Stimulated activated CD4-positive, alpha-beta T cell treated with anti-CD3 and anti-CD28 coated beads, Interleukin-12 subunit alpha, Interleukin-12 subunit beta, amount 100 ng/mL, for 48 hours (primary cell): ENCODE measurements at places on chromosomes 12 and 14.

DNA sequence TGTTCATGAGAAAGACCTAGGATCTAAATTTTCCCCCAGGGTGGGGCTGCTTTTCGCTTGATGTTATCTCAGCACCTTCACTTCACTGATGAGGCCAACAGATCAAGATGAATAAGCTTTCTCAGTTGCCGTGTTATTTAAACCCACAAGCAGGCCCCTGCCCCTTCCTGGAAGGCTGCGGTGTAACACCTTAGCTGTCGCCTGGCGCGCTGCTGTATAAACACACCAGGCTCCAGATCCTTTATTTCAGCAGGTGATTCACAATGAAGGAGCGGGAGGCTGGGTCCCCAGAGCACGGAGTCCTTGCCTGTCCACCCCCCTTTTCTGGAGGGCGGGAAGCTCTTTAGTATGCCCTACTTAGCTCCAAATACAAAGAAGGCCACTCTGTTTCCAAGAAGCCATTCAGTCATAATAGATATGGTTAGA is 515.4 kb downstream of the FUT8 start:
- DNase-seq, result peak; percentile 80

DNA sequence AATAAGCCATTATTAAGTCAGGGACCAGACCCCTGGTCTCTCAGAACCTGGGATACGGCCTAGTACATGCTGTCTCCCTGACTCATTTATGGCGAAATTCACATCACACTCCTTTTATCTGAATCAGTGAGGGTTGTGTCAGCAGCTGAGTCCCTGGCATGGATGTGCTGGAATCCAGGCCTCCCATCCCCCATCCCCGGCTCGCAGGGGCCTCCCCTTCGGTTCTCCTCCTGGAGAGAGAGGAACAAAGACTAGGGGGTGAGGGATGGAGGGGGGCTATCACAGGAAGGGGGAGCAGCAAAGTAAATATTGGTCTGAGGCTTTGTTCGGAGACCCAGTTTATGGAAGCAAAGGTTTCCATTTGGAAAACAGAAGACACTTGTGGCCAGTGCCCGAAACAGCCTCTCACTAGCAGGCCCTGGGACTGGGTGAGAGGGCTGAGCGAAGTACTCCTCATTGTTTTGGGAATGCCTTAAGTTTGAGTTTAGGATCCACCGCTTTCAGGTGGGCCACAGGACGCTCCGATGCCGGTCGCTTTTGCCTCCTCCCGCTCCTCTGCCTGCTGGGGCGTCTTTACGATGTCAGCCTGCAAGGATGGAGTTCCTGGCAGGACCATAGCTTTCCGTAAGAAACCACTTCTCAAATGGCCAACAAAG is 145.0 kb downstream of the PRKCH start:
- DNase-seq, result no peak

GRCh38 chr14:105058521-105059034 is 6.7 kb downstream of the GPR132 start:
- no peak for DNase-seq

- DNase-seq, result no peak
These were observed 1.7 kb downstream of the ATF7IP start for GRCh38 chr12:14367040-14367661.

GRCh38 chr14:59225281-59225680 is 36.8 kb downstream of the DAAM1 start:
- DNase-seq, result no peak

GRCh38 chr14:33435911-33436689 is 497.4 kb downstream of the NPAS3 start:
- no peak for DNase-seq

DNA sequence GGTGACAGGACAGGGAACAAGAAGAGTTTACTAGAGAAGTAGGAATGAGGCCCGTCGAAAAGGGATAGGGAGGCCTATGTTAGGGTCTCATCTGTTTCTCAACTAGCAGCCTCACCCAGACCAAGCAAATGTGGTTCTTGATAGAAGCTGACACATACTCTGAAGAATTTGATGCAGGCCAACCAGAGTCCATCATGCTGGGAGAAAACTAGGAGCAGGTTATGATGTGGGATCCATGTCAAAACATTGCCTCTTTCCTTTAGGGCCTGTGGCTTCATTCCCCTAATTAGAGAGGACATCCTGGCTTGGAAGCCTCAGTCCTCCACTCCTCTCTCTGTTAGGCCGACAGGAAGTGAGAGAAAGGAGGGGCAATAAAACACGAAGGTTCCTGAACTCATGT is 122.8 kb downstream of the NTF3 start:
- DNase-seq, result no peak

DNA sequence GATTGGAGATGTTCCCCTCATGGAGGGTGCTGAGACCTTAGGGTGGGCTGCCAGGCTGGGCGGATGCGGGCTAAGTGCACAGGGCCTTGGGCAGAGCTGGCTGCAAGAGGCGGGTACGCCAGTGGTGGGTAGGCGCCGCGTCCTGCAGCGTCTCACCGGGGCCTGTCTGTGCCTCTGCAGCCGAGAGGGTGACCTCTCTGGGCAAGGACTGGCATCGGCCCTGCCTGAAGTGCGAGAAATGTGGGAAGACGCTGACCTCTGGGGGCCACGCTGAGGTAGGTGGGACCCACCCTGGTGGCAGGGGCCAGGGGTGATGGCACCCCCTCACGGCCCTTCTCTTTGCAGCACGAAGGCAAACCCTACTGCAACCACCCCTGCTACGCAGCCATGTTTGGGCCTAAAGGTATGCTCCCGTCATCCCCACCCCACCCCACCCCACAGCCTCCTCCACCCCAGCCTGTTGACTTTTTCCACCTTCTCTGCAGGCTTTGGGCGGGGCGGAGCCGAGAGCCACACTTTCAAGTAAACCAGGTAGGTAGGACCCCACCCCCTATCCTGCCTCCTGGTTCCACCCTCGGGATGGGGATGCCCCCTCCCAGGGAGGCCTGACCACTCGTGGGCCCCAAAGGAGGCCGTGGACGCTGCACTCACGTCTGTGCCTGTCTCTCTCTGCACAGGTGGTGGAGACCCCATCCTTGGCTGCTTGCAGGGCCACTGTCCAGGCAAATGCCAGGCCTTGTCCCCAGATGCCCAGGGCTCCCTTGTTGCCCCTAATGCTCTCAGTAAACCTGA is 1.5 kb downstream of the CRIP1 start:
- no peak for DNase-seq

GRCh38 chr14:77085538-77085937 is 12.5 kb upstream of the CIPC start:
- no peak for DNase-seq

DNA sequence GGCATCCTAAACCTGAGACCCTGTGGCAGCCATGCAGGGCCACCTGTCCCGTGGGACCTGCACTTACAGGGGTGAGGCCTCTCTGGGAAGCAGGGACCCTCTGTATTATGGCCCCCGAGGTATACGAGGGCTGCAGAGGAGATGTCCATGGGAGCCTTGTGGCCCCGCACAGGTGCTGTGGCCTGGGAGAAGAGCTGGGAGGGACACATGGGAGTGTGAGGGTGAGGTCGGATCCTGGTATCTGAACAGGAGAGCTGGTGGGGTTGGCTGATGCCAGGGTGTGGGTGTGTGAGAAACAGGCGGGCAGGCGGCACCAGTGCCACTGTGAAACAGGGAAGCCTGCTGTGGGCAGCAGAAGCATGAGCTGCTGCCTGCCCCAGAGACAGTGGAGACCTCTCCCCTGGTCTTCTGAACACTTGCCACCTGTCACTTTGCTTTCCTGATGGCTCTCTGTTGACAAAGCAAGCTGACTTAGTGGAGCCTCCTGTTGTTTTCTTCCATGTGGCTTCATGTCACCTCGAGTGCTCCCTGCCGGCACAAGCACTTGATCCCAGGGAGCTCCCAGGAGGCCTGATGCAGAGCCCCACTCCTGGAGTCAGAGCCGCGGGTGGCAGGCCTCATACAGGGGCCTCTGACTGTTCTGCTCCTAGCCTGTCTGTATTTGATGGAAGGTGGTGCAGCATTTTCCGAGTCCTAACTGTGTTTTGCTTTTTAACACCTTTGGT is 19.8 kb upstream of the AMN start:
- no peak for DNase-seq

GRCh38 chr12:7292300-7292699 is 11.6 kb upstream of the ACSM4 start:
- DNase-seq, result no peak

- no peak for DNase-seq
These were observed 28.5 kb downstream of the PAH start for GRCh38 chr12:102888511-102888910.

GRCh38 chr12:12537421-12537820 is 25.2 kb downstream of the DUSP16 start:
- DNase-seq, result no peak

DNA sequence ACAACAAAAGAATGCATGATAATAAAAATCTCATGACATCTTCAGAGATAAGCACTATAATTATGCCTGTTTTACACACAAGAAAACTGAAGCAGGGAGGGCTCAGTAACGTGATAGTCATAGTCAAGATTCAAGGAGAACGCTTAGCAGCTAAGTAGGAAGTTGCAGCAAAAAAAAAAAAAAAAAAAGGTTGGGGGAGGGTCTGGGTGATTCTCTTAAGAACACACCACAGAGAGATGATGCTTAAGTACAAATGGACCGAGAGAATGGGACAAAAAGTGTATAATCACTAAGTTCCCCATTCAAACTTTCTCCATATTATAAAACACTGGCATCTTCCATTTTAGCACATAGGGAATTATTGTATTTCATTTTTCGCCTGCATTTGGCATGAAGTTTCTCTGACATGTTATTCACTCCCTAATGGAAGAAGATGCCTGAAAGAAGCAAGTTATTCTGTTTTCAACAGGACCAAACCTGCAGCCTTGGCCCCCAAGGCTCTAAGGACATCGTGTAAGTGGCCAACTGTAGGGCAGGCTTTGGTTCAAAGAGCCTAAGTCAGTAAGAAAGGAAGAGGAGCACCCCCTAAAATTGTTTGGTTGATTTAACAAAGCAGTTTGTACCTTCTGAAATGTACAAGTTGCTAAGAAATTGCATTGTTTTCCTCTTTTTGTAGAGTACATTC is 142.9 kb upstream of the TMPO start:
- DNase-seq, result no peak

GRCh38 chr12:104596134-104596799 is 139.5 kb downstream of the CHST11 start:
- DNase-seq, result no peak

DNA sequence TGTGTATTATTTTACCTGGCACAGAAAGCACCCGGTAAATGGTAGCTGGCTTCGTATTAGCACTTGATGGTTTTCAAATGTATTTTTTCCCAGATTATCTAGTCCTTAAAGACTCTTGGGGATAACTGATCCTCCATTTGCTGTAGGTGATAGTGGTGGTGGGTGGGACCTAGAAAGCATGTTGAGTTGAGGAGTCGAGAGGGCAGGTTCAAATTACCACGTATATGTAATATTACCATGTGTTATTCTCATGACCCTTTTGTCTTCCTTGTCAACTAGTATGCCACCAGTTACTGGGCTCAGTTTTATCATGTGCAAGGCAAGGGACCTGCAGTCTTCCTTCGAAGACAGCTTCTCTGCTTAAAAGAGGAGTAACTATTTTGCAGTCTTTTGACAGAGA is 1.8 kb downstream of the GLRX5 start:
- no peak for DNase-seq

GRCh38 chr12:43333644-43334043 is 218.4 kb downstream of the ADAMTS20 start:
- no peak for DNase-seq

- peak; percentile 35 for DNase-seq
These were observed 90.5 kb upstream of the TMPO start for GRCh38 chr12:98424726-98425401.

GRCh38 chr14:89391123-89391522 is 25.9 kb downstream of the FOXN3 start:
- DNase-seq, result no peak

GRCh38 chr12:109512608-109513007 is 35.2 kb downstream of the UBE3B start:
- DNase-seq, result no peak

GRCh38 chr14:35897616-35898111 is 71.5 kb downstream of the BRMS1L start:
- DNase-seq, result no peak

DNA sequence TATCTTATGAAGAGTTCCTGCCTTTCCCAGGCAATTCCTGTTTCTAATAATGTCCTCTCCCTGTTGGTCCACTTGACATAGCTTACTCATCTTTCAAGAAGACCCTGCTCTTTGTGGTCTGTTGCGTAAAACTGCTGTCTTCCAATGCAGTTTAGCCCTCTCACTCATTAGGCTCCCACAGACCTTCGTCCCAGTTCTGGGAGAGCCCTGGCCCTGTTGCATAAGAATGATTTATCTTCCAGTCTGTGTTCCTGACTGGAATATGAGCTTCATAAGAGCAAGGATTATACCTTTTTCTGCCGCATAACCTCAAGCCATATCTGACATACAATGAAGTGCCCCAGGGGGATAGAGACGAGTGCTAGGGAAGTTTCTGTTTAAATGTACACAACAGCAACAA is 365.9 kb upstream of the NOVA1 start:
- DNase-seq, result no peak

- no peak for DNase-seq
These were observed 148.3 kb downstream of the KCNA5 start for GRCh38 chr12:5191803-5192538.

DNA sequence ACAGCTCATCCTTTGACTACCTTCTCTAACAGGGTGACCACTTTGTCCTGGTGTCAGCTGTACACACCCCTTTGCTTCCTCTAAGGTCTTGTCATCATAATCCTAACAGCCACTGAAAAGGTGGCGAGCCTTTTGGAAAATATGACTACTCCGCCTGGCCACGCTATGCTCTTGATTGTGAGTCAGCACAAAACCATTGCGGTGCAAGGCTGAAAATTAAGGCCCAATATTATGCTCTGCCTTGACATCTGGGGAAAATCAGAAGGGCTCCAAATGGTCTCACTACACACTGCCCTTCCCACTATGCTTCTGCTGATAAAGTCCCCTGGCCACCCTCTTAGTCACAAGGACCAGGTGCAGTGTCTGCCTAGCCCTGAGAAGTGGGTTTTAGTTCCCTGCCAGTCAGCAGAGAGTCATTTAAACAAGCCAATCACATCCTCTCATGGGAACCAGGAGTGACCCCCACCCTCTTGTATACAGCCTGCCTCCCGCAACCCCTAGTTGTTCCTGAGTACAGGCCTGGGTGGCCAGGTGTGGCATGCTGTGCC is 34.3 kb downstream of the FGD6 start:
- DNase-seq, result no peak
